ENCODE measurements at places on chromosomes 5 and 9. TPM values are rescaled to one million over a fixed set of nuclear protein-coding genes. Genes with fewer than 3 reads are reported as not detected.

DNA sequence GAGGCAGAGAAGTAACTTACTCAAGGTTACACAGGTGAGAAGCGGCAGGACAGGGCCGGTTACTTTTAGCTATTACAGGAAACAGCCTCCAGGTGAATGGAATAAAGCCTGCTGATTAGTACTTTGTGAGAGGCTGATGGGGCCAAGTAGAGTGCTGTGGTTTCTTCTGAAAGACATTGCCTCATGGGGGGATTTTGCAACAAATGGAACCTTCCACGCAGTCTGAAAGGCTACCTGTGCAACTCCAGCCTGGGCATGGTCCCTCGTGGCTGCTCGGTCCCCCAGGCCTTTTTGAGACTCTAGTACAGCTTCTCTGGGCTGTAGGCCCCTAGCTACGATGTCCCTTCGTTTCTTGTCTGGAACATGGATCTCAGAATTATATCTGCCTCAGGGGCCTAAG is 2.0 kb downstream of the TMEM268 start:
- DNase-seq, result no peak

- no peak for DNase-seq
These were observed 47.6 kb upstream of the GRHPR start for GRCh38 chr9:37374892-37375291.

GRCh38 chr9:120619751-120620655 is 40.0 kb upstream of the CDK5RAP2 start:
- DNase-seq, result peak; percentile 55

DNA sequence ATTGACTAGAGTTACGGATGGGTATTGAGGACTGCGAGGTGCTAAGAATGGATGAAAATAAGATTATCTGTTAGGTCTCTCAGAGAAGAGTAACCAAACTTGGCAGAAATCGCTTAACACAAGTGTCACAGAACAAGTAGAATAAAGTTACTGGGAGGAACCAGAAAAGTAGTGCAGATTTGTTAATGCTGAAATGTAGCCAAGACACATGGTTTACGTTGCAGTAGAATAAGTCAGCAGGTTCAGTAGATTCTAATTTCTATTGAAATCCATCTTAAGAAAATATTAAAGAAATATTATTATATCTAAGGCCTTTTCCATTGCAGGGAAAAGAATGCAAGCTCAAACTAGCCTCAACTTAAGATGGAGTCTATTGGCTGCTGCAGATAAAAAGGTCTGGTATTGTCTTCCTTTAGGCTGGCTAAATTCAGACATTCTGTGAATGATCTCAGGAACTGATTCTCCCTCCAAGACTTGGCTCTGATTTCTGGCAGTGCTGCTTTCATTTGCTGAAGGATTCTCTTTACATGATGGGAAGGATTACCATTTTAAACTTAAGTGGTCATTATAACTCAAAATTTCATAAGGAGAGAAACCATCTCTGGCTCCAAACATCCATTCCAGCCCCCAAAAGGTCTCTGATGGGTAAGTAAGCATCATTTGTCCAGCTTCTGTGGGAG is 314.9 kb downstream of the MARCHF11 start:
- no peak for DNase-seq

The BHMT2 gene
- not detected for total RNA-seq
